ENCODE measurements at places on chromosomes 3 and 15. TPM values are rescaled to one million over a fixed set of nuclear protein-coding genes. Genes with fewer than 3 reads are reported as not detected.

DNA sequence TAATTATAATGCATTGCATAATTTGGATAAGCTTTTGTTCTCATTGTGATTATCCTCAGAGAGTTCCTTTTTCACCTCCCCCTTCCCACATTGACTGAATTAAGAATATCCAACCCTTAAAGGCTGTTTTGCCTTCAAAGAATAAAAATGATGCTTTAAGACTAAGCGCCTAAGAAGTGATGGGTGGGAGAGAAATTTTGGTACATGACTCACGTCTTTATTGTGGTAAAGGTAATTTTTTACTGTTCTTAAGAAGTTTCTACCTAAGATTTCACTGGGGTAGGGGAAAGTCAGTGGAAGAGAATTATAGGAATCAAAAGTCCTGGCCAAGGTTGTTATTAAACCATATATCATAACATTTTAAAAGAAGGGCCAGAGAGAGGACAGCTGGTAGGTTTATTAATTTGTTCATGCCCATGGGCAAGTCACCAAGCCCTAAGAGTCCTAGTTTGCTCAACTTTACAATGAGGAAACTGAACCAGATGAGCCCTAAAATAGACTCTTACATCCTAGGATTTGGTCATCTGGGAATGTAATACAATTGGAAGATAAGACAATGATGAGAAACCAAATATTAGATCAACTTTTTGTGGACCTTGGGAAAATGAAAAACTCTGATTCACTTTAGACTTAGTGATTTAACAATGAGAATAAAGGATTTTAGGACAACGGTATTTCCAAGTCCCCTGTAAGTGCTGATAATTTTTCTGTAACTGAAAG is 101.1 kb upstream of the RASGRP1 start:
- no peak overlapping the region for H3K4me3 ChIP-seq
- H3K4me1 ChIP-seq, result peaks cover 83% of the 10 kb centered on the region
- peak overlapping the region; percentile 65 for H3K27ac ChIP-seq
- H3K36me3 ChIP-seq, result peaks cover 35% of the 10 kb centered on the region
- H3K27me3 ChIP-seq, result no peaks in the 10 kb centered on the region

- no peak overlapping the region for H3K27ac ChIP-seq
- DNase-seq, result no peak
- peaks cover 18% of the 10 kb centered on the region for H3K4me1 ChIP-seq
- H3K27me3 ChIP-seq, result no peaks in the 10 kb centered on the region
- peaks cover 38% of the 10 kb centered on the region for H3K36me3 ChIP-seq
- no peak overlapping the region for H3K4me3 ChIP-seq
Observed at GRCh38 chr3:10294030-10294586, 1.4 kb upstream of the GHRL start.

DNA sequence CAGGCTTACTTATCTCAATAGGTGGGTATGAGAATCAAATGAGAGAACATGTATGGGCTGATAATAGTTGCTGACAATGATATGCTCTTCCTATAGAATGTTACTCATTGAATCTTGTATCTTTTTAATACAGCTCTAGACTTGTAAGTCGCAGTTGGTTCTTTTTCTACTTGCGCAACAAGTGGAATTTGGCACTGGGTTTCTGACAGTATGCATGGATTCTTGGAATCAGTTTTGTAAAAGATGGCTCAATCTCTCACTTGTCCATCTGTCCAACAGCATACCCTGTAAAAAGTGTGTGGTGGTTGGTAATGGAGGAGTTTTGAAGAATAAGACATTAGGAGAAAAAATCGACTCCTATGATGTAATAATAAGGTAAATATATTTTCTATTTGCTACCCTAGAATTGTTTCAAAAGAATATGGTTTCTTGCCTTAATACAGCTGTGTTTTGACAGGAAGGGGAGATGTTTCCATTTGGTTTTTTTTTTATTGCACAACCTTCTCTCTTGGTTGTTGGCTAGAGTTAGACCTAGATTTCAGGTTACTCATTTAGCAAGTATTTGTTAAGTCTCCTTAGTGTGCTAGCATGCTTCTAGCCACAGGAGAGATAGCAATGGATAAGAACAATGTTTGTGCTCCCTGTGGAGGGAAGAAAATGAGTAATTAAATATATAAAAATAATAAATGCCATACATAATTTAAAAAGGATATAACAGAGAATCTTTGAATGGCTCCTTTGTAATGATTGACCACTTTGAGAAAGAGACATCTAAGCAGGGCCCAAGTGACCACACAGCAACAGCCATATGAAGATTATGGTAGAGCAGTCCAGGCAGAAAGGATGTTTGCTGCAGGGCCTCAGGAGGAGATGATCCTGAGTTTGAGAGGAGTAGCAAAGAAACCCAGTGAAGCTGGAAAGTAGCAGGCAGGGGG is 21.8 kb downstream of the ST3GAL6 start:
- H3K36me3 ChIP-seq, result no peaks in the 10 kb centered on the region
- H3K27me3 ChIP-seq, result peaks cover 13% of the 10 kb centered on the region
- no peak overlapping the region for H3K27ac ChIP-seq
- H3K4me1 ChIP-seq, result no peaks in the 10 kb centered on the region
- no peak overlapping the region for H3K4me3 ChIP-seq

DNA sequence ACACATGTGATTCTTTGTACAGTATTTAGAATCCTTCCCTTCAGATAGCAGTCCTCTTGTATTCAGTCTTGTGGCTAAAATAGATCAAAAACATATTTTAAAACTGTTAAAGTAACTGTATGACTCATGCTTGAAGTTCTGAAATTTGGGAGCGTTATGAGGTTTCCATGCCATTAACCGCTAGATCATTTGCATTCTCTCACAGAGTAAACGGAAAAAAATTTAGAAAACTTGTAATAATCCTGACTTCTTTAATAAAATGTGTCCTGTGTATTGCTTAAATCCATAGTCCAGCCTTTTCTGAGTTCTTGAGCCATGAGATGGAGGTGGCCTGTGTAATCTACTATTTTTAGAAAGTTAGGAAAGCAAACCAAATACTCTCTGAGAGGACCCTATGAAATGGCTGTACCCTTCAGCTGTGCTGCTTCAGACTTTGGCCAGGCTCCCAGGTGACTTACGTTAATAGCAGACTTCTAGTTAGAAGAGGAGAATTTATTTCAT is 33.8 kb downstream of the MBNL1 start:
- peak overlapping the region; percentile 18 for H3K27ac ChIP-seq
- peaks cover 78% of the 10 kb centered on the region for H3K4me1 ChIP-seq
- no peak for DNase-seq
- peaks cover 59% of the 10 kb centered on the region for H3K36me3 ChIP-seq
- no peaks in the 10 kb centered on the region for H3K27me3 ChIP-seq

GRCh38 chr15:69163141-69163669 is 2.8 kb downstream of the GLCE start:
- no peak overlapping the region for H3K4me3 ChIP-seq
- H3K4me1 ChIP-seq, result peaks cover 12% of the 10 kb centered on the region
- peaks cover 28% of the 10 kb centered on the region for H3K27me3 ChIP-seq
- no peak for DNase-seq
- H3K27ac ChIP-seq, result no peak overlapping the region
- H3K36me3 ChIP-seq, result no peaks in the 10 kb centered on the region

DNA sequence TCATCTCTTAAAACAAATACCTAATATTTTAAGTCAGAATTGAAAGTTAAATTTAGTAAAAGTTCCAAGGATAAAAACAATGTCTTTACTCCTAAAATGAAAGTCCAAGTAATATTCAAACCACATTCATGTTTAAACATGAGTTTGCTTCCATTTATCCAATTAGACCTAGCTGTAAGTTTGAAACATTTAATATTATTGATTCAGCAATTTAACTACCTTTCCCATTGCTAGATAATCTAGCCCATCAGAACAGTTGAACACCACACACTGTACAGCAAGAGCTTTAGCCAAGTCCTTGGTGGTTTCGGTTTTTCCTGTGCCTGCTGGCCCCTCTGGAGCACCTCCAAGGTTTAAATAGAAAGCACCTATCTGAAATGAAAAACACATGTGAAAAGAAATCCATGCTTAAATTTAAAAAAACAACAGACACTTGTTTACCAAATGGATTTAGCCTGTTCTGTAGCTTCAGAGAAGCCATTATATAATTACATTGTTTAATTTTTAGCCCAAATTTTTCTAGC is 97.8 kb downstream of the DNAH12 start:
- no peak for DNase-seq
- peaks cover 4% of the 10 kb centered on the region for H3K27me3 ChIP-seq
- no peak overlapping the region for H3K27ac ChIP-seq
- no peaks in the 10 kb centered on the region for H3K36me3 ChIP-seq

GRCh38 chr15:77737238-77738037 is 104.7 kb upstream of the LINGO1 start:
- H3K4me3 ChIP-seq, result no peak overlapping the region
- peaks cover 14% of the 10 kb centered on the region for H3K27me3 ChIP-seq
- no peaks in the 10 kb centered on the region for H3K36me3 ChIP-seq
- no peaks in the 10 kb centered on the region for H3K4me1 ChIP-seq
- no peak overlapping the region for H3K27ac ChIP-seq
- DNase-seq, result no peak

DNA sequence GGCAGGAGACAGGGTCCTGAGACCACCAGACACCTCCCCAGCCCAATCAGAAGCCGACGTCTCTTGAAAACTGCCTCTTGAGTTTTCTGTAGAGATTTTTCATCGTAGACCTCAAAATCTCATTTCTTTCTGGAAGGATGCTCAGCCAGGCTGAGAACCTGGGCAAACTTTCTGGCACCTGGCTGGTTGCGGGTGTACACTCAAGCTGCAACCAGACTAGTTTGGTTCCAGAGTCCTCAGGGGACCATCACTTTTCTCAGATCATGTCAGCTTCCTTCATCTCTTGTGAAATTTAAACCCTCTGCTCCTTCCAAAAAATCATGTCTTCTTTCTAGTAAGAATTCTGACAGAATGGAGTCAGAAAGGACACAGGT is 45.1 kb downstream of the CMTM7 start:
- H3K27ac ChIP-seq, result peak overlapping the region; percentile 81
- H3K27me3 ChIP-seq, result no peaks in the 10 kb centered on the region
- peaks cover 14% of the 10 kb centered on the region for H3K36me3 ChIP-seq
- peak; percentile 18 for DNase-seq

DNA sequence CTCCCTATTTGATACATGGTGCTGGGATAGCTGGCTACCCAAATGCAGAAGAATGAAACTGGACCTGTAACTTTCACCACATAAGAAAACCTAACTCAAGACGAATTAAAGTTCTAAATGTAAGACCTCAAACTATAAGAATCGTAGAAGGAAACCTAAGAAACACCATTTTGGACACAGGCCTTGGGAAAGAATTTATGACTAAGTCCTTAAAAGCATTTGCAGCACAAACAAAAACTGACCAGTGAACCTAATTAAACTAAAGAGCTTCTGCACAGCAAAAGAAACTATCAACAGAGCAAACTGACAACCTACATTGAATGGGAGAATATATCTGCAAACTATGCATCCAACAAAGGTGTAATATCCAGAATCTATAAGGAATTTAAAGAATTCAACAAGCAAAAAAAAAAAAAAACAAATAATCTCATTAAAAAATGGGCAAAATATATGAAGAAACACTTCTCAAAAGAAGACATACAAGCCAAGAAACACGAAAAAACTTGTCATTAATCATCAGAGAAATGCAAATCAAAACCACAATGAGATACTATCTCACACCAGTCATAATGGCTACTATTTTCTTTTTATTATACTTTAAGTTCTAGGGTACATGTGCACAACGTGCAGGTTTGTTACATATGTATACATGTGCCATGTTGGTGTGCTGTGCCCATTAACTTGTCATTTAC is 37.0 kb downstream of the HDGFL3 start:
- peaks cover 8% of the 10 kb centered on the region for H3K27me3 ChIP-seq
- H3K36me3 ChIP-seq, result peaks cover 56% of the 10 kb centered on the region
- no peak overlapping the region for H3K4me3 ChIP-seq
- no peak for DNase-seq
- no peak overlapping the region for H3K27ac ChIP-seq

- no peaks in the 10 kb centered on the region for H3K36me3 ChIP-seq
- no peak overlapping the region for H3K4me3 ChIP-seq
- no peaks in the 10 kb centered on the region for H3K27me3 ChIP-seq
- H3K4me1 ChIP-seq, result no peaks in the 10 kb centered on the region
- no peak for DNase-seq
- H3K27ac ChIP-seq, result no peak overlapping the region
Observed at GRCh38 chr3:106485217-106485616, 616.4 kb upstream of the CBLB start.

DNA sequence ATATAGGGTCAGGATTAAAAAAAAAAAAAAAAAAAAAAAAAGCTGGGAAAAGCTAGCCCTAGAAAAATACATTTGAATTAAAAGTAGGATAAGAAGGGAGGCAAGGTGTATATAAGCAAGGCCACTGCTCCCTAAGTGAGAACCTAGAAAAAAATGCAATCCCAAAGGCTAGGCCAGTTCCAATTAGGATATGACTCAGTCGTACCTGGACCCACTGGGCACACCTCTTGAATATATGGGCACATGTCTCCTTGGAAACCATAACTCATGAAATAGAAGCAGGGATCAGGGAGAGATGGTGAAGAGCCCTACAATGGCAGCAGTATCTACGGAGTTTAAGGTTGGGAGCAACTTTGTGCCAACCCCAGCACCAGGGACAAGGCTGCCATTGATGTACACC is 314.1 kb upstream of the IL12A start:
- H3K27ac ChIP-seq, result no peak overlapping the region
- H3K27me3 ChIP-seq, result no peaks in the 10 kb centered on the region
- no peak for DNase-seq
- no peak overlapping the region for H3K4me3 ChIP-seq
- H3K36me3 ChIP-seq, result no peaks in the 10 kb centered on the region
- no peaks in the 10 kb centered on the region for H3K4me1 ChIP-seq

DNA sequence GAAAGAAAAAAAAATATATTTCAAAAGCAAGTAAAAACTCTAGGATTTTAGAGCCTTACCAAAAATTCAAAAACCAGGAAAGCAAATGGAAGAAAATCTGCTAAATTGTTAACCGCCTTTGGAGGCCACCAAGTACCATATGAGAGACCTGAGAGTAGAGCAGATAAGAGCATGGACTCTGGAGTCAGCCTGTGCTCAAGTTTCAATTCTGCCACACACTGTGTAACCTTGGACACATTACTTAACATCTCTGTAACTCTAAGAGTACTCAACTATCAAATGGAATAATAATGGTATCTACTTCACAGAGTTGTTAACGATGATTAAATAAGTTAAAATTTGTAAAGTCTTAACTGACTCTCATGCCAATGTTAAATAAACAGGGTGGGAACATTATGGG is 12.7 kb downstream of the RBSN start:
- H3K27ac ChIP-seq, result no peak overlapping the region
- no peaks in the 10 kb centered on the region for H3K27me3 ChIP-seq
- H3K4me1 ChIP-seq, result peaks cover 15% of the 10 kb centered on the region
- peaks cover 54% of the 10 kb centered on the region for H3K36me3 ChIP-seq
- no peak for DNase-seq
- H3K4me3 ChIP-seq, result no peak overlapping the region

The CCDC14 gene
- 50.3 TPM for total RNA-seq

The TNIK gene
- 32.1 TPM for total RNA-seq

The CCR3 gene
- 0.34 TPM for total RNA-seq

The PCOLCE2 gene
- not detected for total RNA-seq

The NANOGP8 gene
- not detected for total RNA-seq

The NR2E3 gene
- total RNA-seq, result not detected
